ENCODE measurements at places on chromosomes 6 and 20.
A peak's percentile ranks its signal among the peaks of the same experiment; 100 is the strongest.

- DNase-seq, result peak; percentile 60
Measured at GRCh38 chr20:25584905-25585704, at the start of gene NINL. NINL (minus strand) TSS chr20:25585531; CDS start chr20:25526587, 58,944 bp downstream.

DNA sequence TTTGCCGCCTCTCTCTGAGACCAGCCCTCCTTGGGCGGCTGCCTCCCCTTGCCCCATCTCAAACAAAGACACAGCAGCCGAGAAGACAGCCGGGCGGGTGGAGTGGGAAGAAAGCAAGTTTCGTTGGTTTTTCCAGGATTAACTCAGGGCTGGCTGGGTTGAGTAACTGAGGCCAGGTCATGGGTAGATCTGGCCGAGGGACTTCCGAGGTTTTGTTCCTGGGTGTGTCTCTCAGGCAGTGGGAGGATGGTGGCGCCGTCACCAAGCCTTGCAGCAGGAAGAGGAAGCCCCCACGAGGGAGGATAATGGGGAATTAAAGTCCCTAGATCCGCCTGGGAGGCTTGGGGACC lies 167.2 kb downstream of the TTLL2 start:
- DNase-seq, result no peak

DNA sequence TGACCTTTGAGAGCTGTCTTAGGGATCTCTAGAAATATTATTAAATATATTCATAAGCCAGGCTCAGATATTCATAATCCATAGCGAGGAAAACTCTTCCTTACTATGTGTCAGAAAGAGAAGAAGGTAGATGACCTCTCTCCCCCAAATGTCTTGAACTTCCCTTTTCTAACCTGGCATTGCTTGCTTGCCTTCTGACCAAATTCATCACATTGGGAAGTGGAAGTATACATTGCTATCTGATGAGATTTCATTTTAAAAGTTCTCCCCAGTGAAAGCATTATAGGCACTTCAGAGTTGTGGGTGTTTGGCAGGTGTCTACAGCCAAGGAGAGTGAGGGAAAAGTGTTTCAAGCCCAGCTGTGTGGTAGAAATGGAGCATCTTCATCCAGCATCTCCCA lies 197.3 kb downstream of the ZFAND3 start:
- DNase-seq, result no peak

GRCh38 chr6:143026696-143027449 lies 33.8 kb upstream of the AIG1 start:
- DNase-seq, result peak; percentile 36

DNA sequence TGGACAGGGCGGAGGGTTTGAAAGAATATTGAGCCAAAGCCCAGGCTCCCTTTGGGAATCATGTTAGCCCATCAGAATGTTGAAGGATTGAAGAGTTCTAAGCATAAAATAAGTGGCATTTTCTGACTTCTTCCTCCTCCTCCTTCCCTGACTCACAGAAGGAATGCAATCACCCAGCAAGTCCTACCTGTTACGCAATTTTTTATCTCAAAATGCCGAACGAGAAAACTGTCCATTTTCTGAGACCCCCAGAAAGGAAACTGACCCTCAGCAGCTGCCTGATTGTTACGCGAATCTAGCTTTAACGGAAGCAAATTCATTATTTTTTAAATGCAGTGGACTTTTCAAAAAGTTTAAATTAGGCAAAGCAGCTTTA lies 4.7 kb upstream of the DNAJC5 start:
- no peak for DNase-seq

- no peak for DNase-seq
Measured at GRCh38 chr6:18654821-18655220, 267.7 kb downstream of the RNF144B start.

DNA sequence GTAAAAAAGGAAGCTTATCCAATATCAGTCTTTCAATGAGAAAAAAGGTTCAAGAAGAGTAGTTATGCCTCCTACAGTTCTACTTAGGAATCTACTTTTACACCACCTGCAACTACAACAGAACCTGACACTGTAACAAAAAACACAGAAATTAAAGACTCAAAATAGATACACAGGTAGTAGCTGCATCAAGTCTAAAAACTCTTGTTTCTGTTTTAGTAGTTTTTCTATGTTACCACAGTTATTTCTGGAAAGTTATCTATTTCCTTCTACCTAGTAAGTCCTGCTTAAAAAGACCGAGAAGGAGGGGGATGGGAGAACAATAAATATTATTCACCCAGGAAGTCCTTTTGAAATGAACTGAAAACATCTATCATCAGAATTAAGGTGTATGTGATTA lies 52.5 kb downstream of the ATG5 start:
- no peak for DNase-seq

- no peak for DNase-seq
Measured at GRCh38 chr20:63318391-63319163, 25.6 kb downstream of the COL20A1 start.

DNA sequence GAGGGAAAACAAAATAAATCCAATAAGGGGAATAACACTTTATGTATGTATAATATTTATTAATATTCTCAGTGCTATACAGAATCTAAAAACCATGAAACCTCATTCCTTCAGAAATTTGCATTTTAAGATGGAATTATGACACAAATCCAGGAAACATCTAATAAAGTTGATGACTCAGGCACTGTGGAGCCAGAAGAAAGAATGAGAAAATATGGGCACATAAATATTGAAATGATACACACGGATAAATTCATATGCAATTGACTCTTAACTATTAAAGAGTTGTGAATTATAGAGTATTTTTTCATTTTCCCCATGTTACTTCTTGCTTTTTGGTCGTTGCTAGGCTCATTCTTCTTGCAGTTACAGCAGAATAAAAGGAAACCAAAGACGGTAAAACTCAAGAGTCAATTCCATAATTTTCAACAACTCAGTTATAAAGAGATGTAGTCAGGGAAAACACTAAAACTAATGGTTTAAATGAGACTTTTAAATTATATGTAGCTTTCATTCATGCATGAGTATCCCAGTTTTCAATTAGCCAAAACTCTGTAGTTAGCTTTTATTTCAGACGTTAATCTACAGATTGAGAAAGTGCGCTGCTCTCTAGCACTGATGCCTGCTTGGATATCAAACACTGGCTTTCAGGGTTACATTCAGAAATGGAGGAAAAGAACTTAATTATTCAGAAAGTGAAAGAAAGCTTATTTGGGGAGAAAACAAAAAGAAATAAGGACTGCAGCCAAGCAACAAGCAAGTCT lies 95.4 kb downstream of the ADGRB3 start:
- DNase-seq, result no peak

DNA sequence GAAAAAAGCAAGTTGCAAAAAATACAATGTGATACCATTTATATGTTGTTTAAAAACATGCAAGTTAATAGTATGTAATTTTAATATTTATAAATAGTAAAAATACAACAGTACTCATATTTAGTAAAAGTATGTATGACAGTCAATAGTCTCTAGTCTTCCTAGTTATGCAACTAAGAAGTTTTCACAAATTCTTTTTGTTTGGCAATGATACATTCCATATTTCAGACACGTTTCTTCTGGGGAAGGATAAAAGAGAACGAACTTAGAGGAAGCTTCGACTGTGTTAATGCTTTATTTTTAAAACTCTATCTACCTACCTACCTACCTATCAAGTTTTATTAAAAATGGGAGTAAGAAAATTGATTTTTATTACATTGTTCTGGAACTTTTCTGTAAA lies 77.7 kb downstream of the UBE3D start:
- DNase-seq, result no peak

- DNase-seq, result peak; percentile 63
Measured at GRCh38 chr20:59835448-59836395, 97.7 kb downstream of the SYCP2 start.

DNA sequence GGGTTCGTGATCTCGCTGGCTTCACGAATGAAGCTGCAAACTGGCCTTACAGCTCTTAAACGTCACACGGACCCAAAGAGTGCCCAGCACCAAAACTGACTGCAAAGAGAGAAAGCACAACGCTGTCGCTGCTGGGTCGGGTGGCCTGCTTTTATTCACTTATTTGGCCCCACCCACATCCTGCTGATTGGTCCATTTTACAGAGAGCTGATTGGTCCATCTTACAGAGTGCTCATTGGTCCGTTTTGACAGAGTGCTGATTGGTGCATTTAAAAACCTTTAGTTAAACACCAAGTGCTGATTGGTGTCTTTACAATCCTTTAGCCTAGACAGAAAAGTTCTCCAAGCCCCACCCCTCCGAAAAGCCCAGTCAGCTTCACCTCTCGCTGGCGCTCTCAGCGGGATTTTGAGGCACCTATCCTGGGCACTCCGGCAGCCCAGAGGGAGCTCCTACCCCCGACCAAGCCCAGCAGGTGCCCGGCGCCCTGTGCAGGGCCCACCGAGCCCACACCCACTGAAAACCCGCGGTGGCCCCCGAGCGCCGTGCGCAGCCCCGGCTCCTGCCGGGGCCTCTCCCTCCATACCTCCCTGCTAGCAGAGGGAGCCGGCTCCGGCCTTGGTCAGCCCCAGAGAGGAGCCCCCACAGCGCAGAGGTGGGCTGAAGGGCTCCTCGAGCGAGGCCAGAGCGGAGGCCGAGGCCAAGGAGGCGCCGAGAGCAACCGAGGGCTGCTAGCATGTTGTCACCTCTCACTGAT lies 40.0 kb upstream of the SMAP1 start:
- DNase-seq, result no peak

DNA sequence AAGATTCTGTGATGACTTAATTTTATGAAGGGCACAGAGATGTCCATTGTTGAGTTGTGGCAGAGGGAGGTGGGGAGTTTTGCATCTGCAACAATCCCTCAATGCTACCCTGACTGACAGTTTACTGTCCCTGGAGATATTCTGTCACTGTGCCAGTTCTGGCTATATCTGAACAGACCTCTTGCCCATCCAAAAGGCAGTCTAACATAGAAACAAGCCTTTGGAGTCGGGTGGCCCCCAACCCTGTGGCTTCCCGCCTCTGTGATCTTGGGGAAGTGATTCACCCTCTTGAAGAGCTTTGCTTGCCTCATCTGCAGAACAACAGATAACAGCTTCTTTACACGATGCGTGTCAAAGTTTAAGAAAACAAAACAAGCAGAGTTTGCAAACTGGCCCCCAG lies 3.8 kb upstream of the E2F1 start:
- no peak for DNase-seq

DNA sequence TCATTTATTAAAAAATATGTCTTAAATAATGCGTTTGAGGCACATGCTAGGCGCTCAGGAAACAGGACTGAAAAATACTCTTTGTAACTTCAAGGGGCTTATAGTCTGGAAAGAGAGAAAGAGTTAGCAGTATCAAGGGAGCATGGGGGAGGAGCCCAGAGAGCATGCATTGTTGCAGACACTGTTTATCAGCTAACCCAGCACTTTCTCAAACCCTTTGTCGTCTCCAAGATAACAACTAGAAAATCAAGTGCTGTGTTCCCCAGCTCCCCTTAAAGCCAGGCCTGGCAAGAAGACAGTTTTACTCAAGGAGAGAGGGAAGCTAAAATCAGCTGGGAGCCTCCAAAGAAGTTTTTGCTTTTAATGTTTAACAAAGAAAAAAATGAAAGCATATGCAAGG lies 98.4 kb downstream of the PERP start:
- DNase-seq, result no peak

GRCh38 chr6:142444376-142444775 lies 142.6 kb downstream of the ADGRG6 start:
- no peak for DNase-seq

GRCh38 chr6:143283887-143284645 lies 166.4 kb downstream of the ADAT2 start:
- DNase-seq, result no peak

Data from hypothalamus (tissue), 51 donors.